ENCODE measurements at places on chromosomes 2 and 18.

GRCh38 chr2:228669690-228670089 lies 488.2 kb upstream of the SPHKAP start:
- no peak for DNase-seq

DNA sequence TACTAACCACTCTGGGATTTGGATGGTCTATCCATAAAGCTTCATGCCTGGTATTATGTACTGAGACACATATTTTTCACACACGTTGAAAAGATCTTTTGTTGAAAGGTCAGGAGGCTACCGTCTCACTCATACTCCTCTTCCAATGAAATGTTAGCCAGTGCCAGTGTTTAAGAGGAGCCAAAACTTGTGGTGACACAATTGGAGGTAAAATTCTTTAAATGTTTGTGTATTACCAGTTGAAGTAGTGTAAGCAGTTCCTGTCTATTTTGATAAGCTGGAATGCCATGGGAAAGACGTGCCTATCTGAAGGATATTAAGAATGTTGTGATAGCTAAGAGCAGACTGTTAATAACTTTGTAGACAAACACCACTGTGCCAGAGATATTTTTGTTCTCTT lies 32.1 kb downstream of the MARCHF7 start:
- DNase-seq: no peak

DNA sequence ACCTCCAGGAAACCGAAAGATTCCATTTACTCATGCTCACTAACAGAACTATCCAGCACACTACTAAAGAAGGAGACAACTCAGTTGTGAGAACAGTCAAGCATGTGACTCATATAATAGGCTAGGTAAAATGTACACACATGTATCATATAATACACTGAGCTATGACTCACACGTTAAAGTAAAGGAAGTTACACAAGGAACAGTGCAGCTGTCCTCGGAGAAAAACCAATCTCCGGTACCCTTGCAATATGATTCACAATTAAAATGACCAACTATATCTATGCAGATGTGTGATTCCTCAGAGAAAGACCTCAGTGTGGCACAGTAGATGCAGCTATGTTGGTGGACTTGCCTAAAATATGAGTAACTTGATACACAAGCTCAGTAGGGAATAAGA lies 76.5 kb downstream of the STRN start:
- no peak for DNase-seq

DNA sequence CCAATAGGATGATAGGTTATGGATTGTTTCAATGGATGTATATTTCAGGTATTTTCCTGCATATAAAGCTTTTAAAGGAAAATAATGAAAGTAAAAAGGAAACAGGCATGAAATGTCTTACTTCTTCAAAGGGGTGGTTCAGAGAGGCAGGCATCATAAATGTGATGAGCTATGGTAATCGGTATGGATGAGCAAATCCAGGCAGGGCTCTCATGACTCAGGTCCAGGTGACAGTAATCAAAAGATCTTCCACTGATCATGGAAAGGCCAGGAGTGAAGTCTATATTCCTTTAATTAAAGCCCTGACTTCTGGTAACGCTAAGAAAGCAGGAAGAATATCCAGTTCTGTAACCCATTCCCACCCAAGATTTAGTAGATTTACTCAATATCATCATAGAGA lies 48.7 kb upstream of the RGPD4 start:
- DNase-seq: no peak

GRCh38 chr18:74539289-74539688 lies 5.0 kb downstream of the CNDP1 start:
- peak; percentile 54 for DNase-seq

- DNase-seq: no peak
These were observed 10.4 kb downstream of the HS6ST1 start for GRCh38 chr2:128308284-128308731.

DNA sequence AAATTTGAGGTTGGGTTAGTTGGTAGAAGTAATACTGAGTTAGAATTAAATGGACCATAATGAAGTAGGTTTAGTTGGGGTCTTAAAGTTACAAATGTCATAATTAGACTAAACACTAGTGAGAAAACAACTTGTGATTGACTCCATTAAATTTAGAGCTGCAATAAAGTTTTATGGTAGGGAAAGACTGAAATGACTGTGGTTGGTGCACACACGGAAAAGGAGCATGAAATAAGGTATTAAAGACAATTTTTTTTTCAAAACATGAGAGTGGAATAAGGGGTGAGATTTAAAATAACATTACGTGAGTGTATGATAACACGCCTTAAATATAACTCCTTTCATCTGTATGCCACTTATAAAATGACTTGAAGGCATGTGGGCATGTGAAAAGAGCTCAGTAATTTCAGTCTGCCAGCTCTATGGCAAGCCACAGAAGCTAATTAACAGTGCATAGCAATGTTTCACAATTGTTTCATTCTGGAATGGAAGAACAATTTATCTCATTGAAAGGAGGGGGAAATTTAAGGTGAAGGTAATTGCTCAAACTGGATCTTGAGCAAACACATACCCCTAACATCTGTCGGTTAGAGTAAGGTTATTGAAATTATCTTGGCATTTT lies 1.4 kb downstream of the FRZB start:
- no peak for DNase-seq

- no peak for DNase-seq
These were observed 78.6 kb downstream of the BARD1 start for GRCh38 chr2:214730800-214731407.

- DNase-seq: no peak
These were observed 571.3 kb upstream of the LRRTM4 start for GRCh38 chr2:78093436-78093835.

DNA sequence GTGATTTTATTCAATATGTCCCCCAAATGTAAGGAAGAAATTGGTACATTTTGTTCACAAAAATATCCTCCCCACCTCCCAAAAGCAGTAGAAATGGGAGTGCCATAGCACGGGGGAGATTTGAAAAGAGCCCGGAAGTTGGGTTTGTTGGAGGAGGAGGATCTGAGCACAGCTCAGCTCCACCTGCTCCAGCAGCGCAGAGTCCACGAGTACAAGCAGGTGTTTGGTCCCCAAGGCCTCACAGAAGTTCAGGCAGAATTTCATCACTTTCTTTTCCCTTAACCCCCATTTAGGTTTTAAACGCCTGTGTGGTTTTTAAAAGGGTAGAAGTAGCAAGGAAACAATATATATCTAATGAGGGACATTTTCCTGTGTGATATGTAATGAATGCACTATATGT lies 56.0 kb downstream of the TRAPPC12 start:
- DNase-seq: no peak

GRCh38 chr2:176018708-176019107 lies 16.6 kb upstream of the LNPK start:
- no peak for DNase-seq

- no peak for DNase-seq
These were observed 201.1 kb downstream of the DCC start for GRCh38 chr18:52541056-52541455.

- no peak for DNase-seq
These were observed 1432.2 kb upstream of the ACVR2A start for GRCh38 chr2:146412625-146413024.

DNA sequence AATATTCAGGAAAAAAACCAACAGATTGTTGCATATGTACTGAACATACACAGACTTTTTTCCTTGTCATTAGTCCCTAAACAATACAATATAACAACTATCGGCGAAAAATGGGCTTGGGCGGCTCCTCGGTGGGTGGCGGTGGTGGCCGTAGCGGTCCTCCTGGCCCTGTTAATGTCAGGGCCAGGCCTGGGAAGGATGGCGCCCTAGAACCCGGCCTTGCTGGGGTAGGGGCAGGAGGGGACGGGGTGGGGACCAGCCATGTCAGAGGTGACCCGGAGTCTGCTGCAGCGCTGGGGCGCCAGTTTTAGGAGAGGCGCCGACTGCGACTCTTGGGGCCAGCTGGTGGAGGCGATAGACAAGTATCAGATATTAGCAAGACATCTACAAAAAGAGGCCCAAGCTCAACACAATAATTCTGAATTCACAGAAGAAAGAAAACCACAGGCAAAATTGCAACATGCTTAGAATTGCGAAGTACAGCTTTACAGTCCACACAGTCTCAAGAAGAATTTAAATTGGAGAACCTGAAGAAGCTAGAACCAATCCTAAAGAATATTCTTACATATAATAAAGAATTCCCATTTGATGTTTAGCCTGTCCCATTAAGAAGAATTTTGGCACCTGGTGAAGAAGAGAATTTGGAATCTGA lies 36.5 kb downstream of the ROCK2 start:
- no peak for DNase-seq

DNA sequence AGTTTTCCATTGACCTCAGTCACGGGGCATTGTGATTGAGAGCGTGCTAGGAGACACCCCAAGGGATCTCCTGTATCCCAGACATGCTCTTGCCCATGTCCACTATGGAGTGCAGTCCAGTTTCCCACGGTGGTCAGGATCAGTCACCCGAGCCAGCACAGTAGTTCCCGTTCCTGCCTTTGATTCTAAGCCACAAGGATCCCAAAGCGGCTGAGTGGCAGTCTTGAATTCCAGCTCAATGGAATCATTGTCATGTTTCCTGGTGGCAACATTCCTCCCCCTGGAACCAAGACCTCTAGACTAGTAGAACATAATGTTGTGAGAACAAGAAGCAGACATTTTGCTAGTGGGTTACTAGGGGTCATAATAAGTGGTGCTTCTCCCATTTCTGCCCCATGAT lies 154.3 kb downstream of the SEPTIN10 start:
- peak; percentile 41 for DNase-seq

- DNase-seq: no peak
These were observed 91.4 kb downstream of the B3GNT2 start for GRCh38 chr2:62287282-62287681.

DNA sequence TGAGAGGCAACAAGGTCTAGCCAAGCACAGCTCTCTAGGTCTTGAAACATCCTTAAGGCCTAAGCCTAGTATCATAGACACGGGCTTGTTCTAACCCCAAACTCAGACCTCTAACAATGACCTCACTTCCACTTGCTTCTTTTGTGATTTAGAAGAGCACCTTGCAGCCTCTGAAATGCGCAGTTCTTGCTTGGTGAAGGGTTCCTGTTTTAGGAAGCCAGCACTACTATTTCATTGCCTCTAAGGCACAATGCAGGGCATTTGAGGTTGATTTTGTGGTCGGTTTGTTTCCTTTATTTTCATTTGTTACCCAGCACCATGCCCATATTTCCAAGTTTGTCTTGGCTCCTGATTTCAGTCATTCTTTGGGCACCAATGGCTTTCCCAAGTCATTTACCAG lies 117.0 kb upstream of the CYP1B1 start:
- DNase-seq: no peak

GRCh38 chr2:42127425-42128424 lies 41.4 kb upstream of the EML4 start:
- DNase-seq: no peak

DNA sequence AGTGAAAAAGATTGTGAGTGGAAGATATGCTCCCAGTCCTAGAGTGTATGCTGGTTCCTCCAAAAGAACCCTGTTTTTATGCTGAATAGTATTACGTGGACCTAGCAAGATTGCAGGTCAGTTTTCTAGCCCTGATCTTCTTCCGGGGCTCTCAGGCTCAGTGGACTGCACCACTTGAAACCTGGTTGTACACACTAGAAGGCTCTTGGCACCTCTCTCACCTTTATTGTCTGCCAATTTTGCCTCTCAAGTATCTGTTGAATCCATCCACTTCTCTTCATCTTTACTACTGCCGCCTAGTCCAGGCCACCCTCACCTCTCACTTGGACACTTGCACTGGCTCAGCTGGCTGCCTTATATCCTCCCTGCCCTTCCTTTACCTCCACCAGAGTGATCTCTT lies 16.8 kb downstream of the TTC39C start:
- no peak for DNase-seq

GRCh38 chr2:181814057-181814491 lies 77.5 kb upstream of the ITPRID2 start:
- no peak for DNase-seq

DNA sequence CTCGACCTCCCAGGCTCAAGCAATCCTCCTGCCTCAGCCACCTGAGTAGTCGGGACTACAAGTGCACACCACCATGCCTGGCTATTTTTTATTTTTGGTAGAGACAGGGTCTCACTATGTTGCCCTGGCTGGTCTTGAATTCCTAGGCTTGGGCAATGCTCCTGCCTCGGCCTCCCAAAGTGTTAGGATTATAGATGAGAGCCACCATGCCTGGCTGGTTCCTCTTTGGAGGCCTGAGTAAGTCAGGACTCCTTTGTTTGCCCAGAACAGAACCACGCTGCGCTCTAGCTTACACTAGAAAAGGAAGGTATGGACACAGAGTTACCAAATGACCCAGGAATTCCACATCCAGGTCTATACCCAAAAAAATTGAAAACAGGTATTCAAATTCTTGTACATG lies 135.9 kb upstream of the SLC1A4 start:
- no peak for DNase-seq

DNA sequence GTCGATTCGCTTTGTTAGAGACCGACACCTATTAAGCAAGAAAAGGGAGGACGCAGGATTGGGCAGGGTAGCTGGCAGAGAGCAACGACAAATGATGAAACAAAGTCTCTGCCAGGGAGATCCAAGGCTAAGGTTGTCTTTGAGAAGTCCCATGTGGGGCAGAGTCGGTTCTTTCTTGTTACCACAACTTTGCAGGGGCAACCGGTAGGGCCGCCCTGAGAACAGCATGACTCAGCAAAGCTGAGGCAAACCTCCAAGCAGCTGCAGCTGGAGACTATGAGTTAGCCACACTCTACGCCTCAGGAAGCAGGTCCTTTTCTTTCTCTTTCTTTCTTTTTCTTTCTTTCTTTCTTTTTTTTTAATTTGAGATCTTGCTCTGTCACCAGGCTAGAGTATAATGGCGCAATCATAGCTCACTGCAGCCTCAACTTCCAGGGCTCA lies 452.3 kb upstream of the ID2 start:
- DNase-seq: peak; percentile 86

DNA sequence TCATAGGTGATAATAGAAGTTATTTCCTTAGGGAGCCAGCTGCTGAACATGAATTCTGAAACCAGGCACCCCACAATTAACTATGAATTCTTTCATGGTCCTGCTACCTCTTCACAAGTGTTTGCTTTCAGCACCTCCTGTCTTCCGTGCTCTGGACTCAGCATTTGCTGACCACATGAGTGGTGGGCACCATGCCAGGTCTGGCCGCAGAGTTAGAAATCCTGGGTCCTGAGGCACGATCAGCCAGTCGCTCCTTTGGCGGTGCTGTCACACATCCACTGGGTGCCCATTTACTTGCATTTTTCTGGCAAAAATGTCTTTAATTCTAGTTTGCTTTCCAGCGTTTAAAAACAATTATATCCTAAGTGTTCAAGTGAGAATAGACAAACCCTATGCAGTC lies 196.4 kb upstream of the PXDN start:
- DNase-seq: no peak

- no peak for DNase-seq
These were observed 278.9 kb downstream of the SLC4A3 start for GRCh38 chr2:219906114-219907010.

GRCh38 chr2:168239281-168239680 lies 8.1 kb downstream of the STK39 start:
- no peak for DNase-seq

Data from cardiac septum (tissue), 1 donor.